Panc1 (cell line): ENCODE measurements at places on chromosomes 3 and 15. TPM values are rescaled to one million over a fixed set of nuclear protein-coding genes. Genes with fewer than 3 reads are reported as not detected.

The C3orf52 gene
- total RNA-seq = 12.6 TPM

The KLF15 gene
- total RNA-seq = 0.10 TPM

The ANKRD63 gene
- 0.72 TPM for total RNA-seq

The SLC15A2 gene
- total RNA-seq = 0.41 TPM

The CACNA2D3 gene
- 0.41 TPM for total RNA-seq

The PRRT3 gene
- 1.1 TPM for total RNA-seq

The KIF15 gene
- 12.2 TPM for total RNA-seq

The OR5K3 gene
- total RNA-seq = not detected

The GOLGA8M gene
- total RNA-seq = 0.87 TPM

The INKA1 gene
- 2.2 TPM for total RNA-seq

The EPHA3 gene
- 0.05 TPM for total RNA-seq

The MYRIP gene
- total RNA-seq = 0.59 TPM

The SLC2A2 gene
- total RNA-seq = 0.13 TPM

The CATSPER2 gene
- total RNA-seq = 3.5 TPM

The CPNE9 gene
- 0.13 TPM for total RNA-seq

The GPR62 gene
- not detected for total RNA-seq

The HESX1 gene
- total RNA-seq = 1.1 TPM

The TIMP4 gene
- not detected for total RNA-seq

The PPM1L gene
- 23.8 TPM for total RNA-seq

The SYNPR gene
- not detected for total RNA-seq

The DLEC1 gene
- total RNA-seq = not detected

The SOX2 gene
- total RNA-seq = 0.39 TPM

The SPSB4 gene
- 0.05 TPM for total RNA-seq

The LHFPL4 gene
- not detected for total RNA-seq

The FGD5 gene
- total RNA-seq = 0.77 TPM

The FES gene
- 0.64 TPM for total RNA-seq

The WDR93 gene
- 0.18 TPM for total RNA-seq

The CNBP gene
- total RNA-seq = 355 TPM

The NSMCE3 gene
- total RNA-seq = 5.5 TPM
